ENCODE measurements at places on chromosomes 12 and 14.

- no peak for DNase-seq
These were observed 12.8 kb upstream of the ATP2B1 start for GRCh38 chr12:89721291-89721987.

DNA sequence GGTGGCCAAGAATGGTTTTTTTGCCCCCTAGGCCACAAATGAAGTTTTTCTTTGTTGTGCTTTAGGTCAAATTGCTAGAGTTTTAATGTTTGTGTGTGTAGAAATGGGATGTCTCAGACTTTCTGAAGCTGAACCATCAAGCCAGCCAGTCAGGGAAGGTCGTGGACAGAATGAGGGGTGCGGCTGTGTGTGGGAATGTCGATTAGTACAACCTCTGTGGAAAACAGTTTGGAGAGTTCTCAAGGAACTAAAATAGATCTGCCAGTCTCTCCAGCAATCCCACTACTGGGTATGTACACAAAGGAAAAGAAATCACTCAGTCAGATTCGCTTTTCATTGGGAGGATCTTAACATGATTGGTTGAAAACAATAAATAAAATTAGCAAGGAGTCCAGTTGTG is 44.5 kb downstream of the ACACB start:
- no peak for DNase-seq

GRCh38 chr12:57603324-57603723 is 1.3 kb upstream of the DTX3 start:
- no peak for DNase-seq

DNA sequence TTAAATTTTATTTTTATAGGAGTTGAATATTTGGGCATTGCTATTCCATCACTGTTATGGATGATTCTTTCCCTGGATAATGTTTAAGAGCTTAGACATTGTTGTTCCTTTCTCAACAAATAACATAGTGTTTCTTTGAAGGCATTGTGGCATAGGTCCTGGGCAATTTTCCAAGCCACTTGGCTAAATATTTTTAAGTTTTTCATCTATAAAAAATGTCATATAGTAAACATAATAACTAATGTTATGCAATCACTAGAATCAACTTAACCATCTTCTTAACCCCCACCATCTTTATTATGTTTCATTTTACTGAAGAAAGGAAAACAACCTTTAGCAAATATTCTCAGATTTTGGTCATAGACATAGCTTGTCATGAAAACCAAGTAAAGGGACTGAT is 600.6 kb upstream of the LMO3 start:
- DNase-seq: peak; percentile 13

- no peak for DNase-seq
These were observed 24.3 kb downstream of the DLK1 start for GRCh38 chr14:100750762-100751699.

GRCh38 chr12:120252071-120252906 is 13.2 kb downstream of the PXN start:
- no peak for DNase-seq

DNA sequence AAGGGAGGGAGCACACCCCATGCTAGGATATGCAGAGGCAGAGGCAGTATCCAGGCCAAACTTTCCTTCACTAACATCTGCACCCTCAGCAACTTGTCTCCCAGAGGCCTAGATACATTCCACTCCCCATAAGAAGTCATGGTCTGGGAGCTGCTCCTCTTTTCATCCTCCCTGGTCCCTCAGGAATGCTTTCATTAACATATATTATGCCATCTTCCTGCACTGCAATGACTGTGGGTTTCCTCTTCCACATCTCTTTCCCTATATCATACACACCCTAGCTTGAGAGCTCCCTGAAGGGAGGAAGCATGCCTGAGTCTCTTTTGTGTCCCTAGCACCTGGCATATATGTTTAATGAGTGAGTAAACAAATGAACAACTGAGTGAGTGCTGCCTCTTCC is 8.6 kb downstream of the DDN start:
- DNase-seq: no peak

DNA sequence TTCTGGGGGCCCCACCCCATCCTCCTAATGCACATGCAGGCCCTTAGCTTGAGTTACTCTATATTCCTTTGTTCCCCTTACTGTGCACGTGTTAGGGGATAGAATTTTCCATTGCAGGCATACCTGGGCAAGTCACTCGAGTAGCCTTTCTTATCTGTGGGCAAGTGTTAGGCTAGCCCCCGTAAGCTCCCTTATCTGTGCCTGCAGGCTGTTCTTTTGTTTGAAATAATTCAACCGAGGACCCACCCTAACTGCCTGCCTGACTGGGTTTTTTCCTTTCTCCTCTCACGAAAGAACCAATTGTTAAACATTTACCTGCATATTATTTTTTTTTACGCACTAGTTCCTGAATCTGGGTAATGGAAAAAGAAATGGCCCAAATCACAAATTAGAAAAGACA is 21.3 kb upstream of the BCAT1 start:
- no peak for DNase-seq

GRCh38 chr14:91869556-91869955 is 2.2 kb upstream of the TC2N start:
- DNase-seq: no peak

DNA sequence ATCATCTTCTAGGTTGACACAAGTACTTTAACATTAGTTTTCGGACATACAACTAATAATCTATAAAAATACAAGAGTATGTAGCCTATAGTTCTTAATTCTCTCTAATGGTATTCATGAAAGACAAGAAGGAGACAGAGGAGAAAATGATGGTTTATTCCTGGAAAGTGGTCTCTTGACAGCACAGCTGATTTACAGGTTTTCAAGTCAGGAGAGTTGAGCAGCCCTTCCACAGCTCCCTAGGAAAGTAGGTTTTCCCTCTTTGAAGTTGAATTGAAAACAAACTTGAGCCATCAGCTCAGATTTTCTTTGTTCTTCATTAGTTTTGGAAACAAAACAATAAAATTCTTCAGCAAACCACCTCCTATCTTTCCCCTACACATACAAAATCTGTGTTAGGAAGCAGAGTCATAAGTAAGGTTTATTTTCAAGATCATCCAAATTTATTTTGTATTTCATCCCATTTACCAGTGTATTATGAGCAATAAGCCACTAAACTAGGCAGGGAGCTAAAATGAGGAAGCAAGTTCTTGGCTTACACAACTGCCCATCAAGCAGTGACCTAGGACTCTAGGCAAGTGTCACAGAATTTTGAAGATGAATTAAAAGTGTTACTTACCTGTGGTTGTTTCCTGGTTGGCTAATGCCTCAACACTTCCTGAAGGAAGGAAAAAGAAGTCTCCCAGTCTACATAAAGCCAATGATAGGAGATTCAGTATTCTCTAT is 357.0 kb downstream of the BCAT1 start:
- DNase-seq: no peak

GRCh38 chr12:63410197-63410596 is 258.1 kb downstream of the DPY19L2 start:
- DNase-seq: no peak

DNA sequence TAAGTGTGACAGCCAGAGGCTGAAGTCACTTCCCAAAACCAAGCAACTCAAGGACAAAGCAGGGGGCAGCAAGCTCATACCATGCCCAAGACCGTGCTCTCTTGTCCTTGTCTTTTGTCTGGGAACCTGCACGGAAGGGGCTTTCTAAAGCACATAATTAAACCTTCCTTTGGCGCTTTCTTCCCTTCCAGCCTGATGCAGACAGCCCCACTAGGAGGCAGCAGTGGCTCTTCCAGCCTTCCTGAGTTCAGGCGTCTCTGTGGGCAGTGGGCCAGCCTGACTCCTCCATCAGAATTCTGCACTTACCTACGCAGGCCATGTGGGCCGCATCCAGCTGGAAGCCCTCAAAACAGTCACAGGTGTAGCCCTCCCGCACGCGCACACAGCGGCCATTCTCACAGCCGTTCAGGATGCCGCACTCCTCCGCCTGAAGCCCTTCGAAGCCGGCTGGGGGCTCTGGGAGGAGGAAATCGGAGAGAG is 7.6 kb downstream of the ISCA2 start:
- DNase-seq: peak; percentile 78

DNA sequence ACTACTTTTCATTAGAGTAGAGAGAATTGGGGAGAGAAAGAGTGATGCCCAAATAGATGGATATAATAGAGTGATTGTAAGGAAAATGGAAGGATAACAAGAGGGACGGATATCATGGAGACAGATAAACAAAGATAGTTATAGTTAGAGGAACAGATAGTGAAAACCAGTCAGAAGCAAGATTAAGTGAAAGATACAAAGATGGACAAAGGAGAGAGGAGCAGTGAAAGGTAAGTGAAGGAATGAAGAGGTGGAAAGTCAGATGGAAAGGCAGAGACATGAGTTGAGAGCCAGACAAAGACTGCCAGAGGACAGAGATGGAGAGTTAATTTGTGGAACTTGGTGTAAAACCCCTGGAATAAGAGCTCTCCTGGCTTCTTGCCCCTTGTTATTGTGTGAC is 59.2 kb upstream of the CISTR start:
- DNase-seq: no peak

- DNase-seq: no peak
These were observed 5.0 kb downstream of the RASAL1 start for GRCh38 chr12:113130457-113131135.

DNA sequence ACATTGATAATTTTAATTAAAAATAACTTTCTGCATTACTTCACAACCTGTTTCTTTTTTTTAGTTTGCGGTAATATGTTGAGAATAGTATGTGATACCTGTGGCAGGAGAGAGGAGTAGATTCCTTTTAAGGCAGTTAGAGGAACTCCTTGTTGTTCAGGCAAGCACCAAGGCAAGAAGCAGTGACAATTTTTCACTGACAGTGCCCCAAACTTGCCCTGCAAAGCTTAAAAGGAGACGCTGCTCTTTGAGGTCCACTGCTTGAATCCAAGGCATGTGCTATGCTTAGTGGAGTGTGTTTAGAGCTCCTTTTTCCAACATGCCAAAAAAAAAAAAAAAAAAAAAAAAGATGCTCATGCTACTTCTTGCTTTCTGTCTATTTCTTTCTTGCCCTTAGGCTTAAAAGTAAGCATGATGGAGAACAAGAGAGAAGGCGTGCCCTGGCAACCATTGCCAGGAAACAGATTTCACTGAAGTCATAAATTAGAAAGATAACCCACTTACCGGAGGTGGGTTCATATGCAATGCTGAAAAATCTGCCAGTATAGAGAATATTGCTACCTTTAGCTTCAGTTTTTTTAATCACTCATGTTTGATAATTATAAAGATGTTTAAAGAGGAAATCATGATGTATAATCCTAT is 58.3 kb upstream of the DYRK2 start:
- DNase-seq: no peak

DNA sequence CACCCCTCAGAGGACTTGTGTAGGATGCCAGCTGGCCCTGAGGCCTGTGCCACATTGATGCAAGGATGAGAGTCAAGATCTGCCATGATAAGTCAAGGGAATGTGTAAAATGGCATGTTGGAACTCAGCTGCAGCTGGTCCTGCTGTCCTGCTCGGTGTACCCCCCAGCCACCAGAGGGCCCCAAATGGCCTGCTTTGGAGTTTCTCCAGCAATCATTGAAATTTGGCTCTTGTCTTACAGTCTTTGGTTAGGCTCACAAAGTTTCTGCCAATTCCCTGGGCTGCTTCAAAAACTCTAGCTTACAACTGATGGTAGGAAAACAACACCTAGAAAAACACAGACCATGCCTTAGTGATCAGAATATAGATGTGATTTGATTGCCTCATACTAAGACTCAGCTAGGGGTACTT is 76.8 kb downstream of the HSD17B6 start:
- DNase-seq: peak; percentile 53

GRCh38 chr12:74539261-74539660 is 1.6 kb downstream of the ATXN7L3B start:
- DNase-seq: no peak

GRCh38 chr12:108156717-108157116 is 27.6 kb downstream of the WSCD2 start:
- DNase-seq: no peak

- DNase-seq: no peak
These were observed 112.6 kb upstream of the ARHGAP5 start for GRCh38 chr14:31964490-31964889.

- DNase-seq: peak; percentile 20
These were observed 157.1 kb upstream of the PZP start for GRCh38 chr12:9365296-9365695.

GRCh38 chr14:96189281-96189711 is 15.3 kb upstream of the BDKRB2 start:
- peak; percentile 25 for DNase-seq

GRCh38 chr12:1453810-1454209 is 140.6 kb downstream of the FBXL14 start:
- no peak for DNase-seq

DNA sequence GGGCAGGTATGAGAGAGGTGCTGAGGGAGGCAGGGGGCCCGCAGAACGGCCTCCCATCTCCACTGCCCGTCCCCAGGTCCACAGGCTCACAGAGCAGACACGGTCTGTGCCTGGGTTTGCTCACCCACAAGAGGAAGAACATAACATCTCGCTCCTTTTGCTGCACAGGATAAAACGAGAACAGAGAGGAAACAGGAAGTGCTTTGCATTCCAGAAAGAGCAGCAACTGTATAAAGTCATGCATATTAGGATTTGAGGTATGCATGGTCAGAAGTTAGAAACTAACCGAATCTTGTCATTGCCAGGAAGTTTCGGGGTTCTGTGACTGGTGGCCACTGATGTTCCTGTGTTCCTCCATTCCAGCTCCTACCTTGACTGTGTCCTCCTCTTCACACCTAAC is 25.0 kb downstream of the NTF3 start:
- peak; percentile 73 for DNase-seq

DNA sequence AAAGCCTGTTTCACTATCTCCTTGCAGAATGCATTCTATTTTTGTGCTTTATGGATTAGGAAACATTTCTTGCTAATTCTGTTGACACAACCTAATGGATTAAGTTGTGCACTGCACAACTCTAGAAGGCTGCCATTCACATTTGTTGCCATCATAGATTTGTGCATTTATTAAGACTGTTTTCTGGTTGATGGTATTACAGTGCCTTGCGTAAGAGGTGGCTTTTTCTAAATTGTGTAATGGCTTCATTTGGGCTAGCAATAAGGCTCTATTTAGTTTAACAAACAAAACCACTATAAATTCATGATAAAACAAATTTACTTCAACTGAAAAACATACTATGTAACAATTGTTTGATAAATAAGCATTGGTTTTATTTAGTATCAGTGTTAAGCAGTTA is 175.9 kb downstream of the TRHDE start:
- no peak for DNase-seq

GRCh38 chr14:70811578-70811977 is 2.3 kb upstream of the MAP3K9 start:
- no peak for DNase-seq

- no peak for DNase-seq
These were observed 36.5 kb downstream of the LRRC74A start for GRCh38 chr14:76862546-76863282.

GRCh38 chr12:95955549-95956159 is 12.5 kb downstream of the AMDHD1 start:
- no peak for DNase-seq

GRCh38 chr12:106140223-106140986 is 1.7 kb upstream of the NUAK1 start:
- no peak for DNase-seq

- DNase-seq: peak; percentile 100
These were observed 167.4 kb upstream of the HMGA2 start for GRCh38 chr12:65656891-65657351.

DNA sequence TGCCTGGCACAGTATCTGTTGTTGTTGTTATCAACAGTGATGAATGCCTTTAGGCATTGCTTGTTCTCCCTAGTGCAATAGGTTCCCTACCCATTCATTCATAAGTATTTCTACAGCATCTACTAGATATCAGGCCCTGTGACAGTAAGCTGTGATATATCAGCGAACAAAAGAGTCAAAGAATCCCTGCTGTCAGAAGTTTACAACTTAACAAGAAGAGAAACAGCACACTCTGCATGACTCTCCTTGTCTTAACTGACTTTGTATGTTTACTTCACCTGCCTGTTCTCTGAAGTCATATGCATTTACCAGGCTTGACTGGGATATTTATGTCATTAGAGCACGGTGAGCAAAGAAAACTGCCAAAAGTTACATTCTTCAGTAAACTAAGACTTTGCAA is 452.2 kb upstream of the RPL10L start:
- no peak for DNase-seq
